ENCODE measurements at places on chromosomes 7 and 10. TPM values are rescaled to one million over a fixed set of nuclear protein-coding genes. Genes with fewer than 3 reads are reported as not detected.

DNA sequence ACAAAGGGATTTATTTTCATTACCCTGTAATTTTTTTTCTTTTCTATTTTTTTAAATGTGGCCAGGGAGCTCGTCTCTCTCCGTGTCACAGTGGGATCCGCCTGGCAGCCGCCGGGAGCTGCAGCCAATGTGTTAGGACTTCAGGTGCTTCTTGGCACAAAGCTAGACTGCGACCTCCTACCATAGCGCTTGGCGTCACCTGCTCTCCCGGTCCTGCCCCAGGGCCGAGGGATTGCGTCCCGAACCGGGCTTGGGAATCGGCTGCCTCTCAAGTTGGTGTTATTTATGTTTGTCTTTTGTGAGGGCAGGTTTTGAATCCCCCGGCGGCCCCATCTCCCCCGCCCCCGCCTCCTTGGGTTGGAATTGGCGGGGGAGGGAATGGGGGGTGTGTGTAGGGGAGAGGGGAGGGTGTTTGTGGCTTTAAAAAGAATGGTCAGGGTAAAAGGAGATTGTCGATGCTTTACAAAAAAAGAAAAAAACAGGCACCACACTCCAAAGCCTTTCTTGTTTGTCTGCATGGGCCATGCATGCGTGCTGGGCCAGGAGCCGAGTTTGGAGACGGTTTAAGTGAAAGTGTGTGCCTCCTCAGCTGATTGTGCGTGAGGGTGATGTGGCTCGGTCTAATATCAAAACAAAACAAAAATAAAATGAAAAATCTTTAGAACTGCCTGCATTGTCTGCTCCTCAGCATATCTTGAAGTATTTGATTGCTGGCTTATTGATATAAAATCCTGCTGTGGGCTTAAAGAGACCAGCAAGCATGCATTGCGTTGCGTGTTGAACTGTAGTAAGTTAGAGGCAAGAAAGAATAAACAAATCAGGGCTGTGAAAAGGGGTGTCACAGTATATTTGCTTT lies 1.2 kb downstream of the PPP1R9A start:
- ATAC-seq: no peak

GRCh38 chr7:13577566-13578145 lies 411.8 kb downstream of the ETV1 start:
- ATAC-seq: no peak

GRCh38 chr7:119482671-119483070 lies 790.3 kb upstream of the KCND2 start:
- ATAC-seq: no peak

- no peak for ATAC-seq
These were observed 10.9 kb downstream of the LDB3 start for GRCh38 chr10:86678999-86679792.

- no peak for ATAC-seq
These were observed 88.3 kb downstream of the CHN2 start for GRCh38 chr7:29282819-29283414.

GRCh38 chr10:88379575-88379974 lies 203.5 kb downstream of the RNLS start:
- ATAC-seq: no peak

DNA sequence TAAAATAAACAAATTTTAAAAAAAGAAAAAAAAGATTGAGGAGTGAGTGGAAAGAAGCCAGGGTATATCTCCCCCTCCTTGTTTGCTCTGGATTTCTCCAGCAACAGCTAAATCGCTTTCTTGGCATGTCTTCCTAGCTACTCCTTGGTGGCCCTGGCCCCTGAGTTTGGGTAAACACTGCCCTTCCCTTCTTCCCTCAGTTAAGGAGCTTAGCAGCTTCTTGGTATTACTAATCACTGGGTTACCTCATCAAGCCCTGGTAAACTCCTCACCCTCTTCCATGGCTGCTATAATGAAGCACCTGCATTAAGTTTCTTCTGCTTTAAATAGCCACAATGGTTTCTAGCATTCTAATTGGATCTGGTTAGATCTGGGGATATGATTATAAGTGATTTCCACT lies 269.8 kb downstream of the FZD1 start:
- peak; percentile 53 for ATAC-seq

DNA sequence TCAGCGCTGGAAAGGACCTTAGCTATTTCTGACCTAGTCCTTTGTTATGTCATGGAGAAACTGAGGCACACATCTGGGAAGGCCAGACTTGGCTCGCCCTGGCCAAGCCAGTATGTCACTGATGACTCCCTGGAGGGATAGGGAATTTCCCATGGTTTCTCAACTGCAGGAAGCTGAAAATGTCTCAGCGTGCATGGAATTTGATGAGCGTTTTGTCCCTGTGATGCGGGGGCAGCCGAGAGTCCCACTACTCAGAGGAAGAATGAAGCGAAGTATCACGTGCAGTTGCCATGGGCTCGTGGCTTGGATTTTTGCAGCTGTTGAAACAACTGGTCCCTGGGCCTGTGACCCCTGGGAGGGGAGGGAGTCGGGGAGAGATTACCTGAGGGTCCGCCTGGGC lies 44.8 kb downstream of the CLIP2 start:
- ATAC-seq: no peak

- ATAC-seq: no peak
These were observed 755.4 kb downstream of the KCNMA1 start for GRCh38 chr10:76882245-76882644.

- no peak for ATAC-seq
These were observed 95.5 kb downstream of the INPP5A start for GRCh38 chr10:132632851-132633684.

DNA sequence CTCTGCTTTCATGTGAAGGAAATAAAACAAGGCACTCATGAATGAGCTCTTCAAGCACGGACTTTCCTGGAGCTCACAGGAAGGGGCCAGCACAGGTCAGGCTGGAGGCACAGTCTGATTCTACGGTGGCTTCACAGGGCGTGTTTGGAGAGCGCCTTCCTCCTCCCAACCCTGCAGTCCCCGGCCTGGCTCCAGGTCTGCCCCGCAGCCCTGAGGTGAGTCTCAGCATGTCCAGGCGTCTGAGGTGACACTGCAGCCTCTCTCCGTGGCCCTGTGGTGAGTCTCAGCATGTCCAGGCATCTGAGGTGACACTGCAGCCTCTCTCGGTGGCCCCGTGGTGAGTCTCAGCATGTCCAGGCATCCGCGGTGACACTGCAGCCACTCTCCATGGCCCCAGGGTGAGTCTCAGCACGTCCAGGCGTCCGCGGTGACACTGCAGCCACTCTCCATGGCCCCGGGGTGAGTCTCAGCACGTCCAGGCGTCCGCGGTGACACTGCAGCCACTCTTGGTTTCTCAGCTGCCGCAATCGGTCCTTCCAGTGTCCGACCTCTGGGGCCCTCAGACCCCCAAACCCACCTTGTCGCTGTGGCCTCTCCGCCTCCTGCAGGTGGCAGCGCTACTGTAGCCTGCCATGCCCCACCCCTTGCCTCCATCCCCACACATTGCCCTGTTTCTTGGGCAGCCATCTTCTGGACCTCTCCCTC lies 381.7 kb downstream of the DNAJB6 start:
- no peak for ATAC-seq

DNA sequence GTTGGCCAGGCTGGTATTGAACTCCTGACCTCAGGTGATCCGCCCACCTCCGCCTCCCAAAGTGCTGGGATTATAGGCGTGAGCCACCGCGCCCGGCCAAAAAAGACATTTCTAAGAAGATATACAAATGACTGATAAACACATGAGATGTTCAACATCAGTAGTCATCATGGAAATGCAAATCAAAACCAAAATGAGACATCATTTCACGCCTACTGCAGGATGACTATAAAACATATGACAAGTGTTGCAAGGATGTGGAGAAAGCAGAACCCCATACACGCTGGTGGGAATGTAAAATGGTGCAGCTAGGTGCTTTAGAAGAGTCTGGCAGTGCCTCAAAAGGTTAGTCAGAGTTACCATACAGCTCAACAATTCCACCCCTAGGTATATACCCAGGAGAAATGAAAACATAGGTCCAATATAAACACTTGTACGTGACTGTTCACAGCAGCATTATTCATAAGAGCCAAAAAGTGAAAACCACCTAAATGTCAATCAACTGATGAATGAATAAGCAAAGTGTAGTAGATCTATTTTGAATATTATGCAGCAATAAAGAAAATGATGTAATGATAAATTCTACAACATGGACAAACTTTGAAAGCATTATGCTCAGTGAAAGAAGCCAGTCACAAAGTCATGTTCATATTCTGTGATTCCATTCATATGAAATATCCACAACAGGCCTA lies 24.5 kb downstream of the TMEM209 start:
- ATAC-seq: peak; percentile 22

- ATAC-seq: no peak
These were observed 1.2 kb downstream of the CASD1 start for GRCh38 chr7:94510582-94511496.

DNA sequence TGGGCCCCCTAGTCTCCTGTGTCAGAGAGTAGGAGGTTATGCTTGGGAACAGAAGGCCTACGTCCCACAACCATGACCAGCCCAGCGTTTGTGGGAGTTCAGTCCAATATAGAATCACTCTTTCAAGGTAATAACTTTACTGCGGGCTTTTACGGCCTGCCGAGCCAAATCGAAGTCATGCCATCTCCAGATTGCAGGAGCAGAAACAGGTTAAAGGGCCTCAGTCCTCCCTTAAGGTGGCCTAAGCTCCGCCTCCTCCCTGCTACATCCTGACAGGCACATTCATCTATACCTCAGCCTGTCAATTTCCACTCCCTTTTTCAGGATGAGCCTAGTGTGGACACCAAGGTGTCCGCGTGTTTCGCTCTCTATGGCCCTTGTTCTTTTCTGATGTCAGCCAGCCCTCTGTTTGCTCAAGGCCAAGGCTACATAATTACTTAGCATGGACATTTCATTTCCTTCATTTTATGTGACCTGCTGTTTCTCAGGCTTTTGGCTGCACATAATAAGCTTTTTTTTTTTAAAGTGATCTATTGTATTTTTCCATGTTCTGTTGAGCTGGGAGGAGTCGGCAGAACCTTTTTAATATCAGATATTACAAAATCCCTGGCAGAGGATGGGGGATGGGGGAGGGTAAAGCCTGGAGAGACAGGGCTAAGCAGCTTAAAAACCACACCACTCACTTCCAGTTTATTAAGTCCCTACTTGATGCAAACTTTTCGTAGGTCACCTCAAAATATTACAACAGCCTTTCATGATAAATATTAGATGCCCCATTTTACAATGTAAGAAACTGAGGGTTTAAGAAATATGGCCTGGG lies 84.6 kb downstream of the CACNB2 start:
- no peak for ATAC-seq

- peak; percentile 72 for ATAC-seq
These were observed 41.2 kb upstream of the ZNF138 start for GRCh38 chr7:64753032-64753431.

Gene TEX36
- total RNA-seq: not detected

Gene KIAA1217
- total RNA-seq: 69.4 TPM

Gene PPP1R3A
- total RNA-seq: not detected

Gene PTPRZ1
- total RNA-seq: 56.2 TPM

Gene PHF14
- 23.1 TPM for total RNA-seq

Gene AS3MT
- total RNA-seq: 0.12 TPM

Gene TAS2R41
- total RNA-seq: not detected

Gene ASZ1
- total RNA-seq: not detected

Gene UNCX
- not detected for total RNA-seq

Gene TWIST1
- total RNA-seq: 0.64 TPM

Gene CALU
- 21.4 TPM for total RNA-seq

Gene MINDY4
- 2.4 TPM for total RNA-seq
